ENCODE measurements at places on chromosomes 2 and 18. TPM values are rescaled to one million over a fixed set of nuclear protein-coding genes. Genes with fewer than 3 reads are reported as not detected.
A peak's percentile ranks its signal among the peaks of the same experiment; 100 is the strongest.

DNA sequence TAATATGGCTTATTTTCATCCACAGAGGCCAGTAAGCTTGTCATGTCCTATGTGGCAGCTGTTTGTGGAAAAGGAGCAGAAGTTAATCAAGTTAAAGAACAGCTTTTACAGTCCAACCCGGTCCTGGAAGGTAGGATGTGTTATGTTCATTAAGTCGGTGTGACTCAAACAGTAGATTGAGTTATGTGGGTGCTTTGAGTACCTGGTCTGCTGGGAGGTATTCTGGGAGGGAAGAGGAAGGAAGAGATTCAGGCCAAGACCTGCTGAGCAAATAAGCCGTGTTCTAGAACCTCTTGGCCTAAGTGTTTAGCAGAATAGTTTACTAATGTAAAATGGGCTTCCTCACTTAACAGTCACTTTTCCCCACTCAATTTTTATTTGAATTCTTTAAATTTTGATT is 96.2 kb downstream of the MYO1B start:
- H3K27ac ChIP-seq, result no peak overlapping the region
- H3K27me3 ChIP-seq, result no peaks in the 10 kb centered on the region
- peaks cover 25% of the 10 kb centered on the region for H3K4me1 ChIP-seq
- no peak overlapping the region for H3K4me3 ChIP-seq
- H3K36me3 ChIP-seq, result peaks cover 24% of the 10 kb centered on the region

DNA sequence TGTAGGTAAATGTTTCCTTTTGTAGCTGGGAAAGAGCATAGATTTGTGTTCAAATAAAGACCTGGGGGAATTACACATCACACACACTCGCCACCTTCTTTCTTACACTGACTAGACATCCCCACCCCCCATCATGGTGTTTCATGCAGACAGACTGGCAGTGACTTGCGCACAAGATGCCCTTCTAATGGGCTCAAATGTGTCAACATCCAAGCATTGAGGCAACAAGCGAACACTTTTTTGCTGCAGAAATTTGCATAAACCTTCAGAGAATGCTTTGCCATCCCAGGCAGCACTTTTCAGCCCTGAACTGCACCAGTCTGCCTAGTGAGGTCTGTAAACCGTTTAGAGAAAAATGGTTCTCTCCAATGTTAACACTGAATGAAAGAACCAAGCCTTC is 4.5 kb downstream of the HOXD8 start:
- no peaks in the 10 kb centered on the region for H3K4me1 ChIP-seq
- no peak overlapping the region for H3K4me3 ChIP-seq
- H3K27me3 ChIP-seq, result peaks cover 93% of the 10 kb centered on the region
- H3K36me3 ChIP-seq, result no peaks in the 10 kb centered on the region
- H3K27ac ChIP-seq, result no peak overlapping the region

DNA sequence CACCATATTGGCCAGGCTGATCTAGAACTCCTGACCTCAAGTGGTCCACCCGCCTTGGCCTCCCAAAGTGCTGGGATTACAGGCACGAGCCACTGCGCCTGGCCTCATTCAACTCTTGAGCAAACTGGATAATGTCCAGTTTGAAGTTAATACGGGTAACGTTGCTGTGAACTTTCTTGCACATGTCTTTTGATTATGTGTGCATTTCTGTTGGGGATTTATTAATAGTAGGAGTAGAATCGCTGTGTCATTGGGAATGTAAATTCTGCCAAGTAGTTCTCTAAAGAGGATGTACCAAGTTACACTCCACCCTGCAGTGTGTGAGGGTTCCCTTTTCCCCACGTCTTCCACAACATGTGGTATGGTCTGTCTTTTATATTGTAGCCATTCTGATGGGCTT is 6.2 kb downstream of the IMPA2 start:
- no peaks in the 10 kb centered on the region for H3K27me3 ChIP-seq
- no peaks in the 10 kb centered on the region for H3K36me3 ChIP-seq
- peaks cover 3% of the 10 kb centered on the region for H3K4me1 ChIP-seq
- H3K27ac ChIP-seq, result no peak overlapping the region
- peak; percentile 48 for DNase-seq

GRCh38 chr18:63972002-63972376 is 2.1 kb downstream of the SERPINB8 start:
- peaks cover 12% of the 10 kb centered on the region for H3K4me1 ChIP-seq
- H3K27ac ChIP-seq, result no peak overlapping the region
- DNase-seq, result no peak
- no peaks in the 10 kb centered on the region for H3K27me3 ChIP-seq

Gene KIF5C
- 0.28 TPM for total RNA-seq

DNA sequence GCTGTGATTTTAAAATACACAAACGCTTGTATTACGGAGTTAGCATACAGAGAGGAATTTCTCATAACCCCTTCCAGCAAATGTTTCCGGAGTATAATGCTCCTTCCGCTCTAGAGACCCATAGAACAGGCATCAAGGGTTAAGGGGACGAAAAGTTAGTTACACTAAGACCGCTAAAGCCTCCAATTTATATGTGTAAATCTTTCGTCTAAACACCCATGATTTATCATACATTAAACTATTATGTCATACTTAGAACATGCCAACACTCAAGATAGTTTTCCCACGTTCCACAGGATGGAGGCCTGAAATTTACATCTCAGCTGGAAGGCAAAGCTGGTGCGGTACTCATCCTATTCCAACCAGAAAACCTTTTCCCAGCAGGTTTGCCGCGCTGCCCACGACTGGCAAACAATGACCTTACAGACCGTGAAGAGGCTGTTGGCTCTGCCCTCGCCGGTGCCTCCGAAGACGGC is 650 bp downstream of the ORMDL1 start:
- H3K4me1 ChIP-seq, result peaks cover 4% of the 10 kb centered on the region
- no peaks in the 10 kb centered on the region for H3K27me3 ChIP-seq
- H3K4me3 ChIP-seq, result peak overlapping the region; percentile 80
- peaks cover 9% of the 10 kb centered on the region for H3K36me3 ChIP-seq

DNA sequence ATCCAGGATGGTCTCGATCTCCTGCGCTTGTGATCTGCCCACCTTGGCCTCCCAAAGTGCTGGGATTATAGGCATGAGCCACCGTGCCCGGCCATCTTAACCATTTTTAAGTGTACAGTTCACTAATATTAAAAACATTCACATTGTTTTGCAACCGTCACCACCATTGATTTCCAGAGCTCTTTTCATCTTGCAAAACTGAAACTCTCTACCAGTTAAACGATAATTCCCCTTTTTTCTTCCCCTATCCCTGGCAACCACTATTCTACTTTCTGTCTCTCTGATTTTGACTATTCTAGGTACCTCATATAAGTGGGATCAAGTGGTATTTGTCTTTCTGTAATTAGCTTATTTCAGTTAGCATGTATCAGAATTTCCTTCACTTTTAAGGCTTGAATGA is 16.8 kb upstream of the NEUROD1 start:
- peaks cover 2% of the 10 kb centered on the region for H3K27me3 ChIP-seq
- H3K4me3 ChIP-seq, result no peak overlapping the region
- no peak overlapping the region for H3K27ac ChIP-seq
- no peaks in the 10 kb centered on the region for H3K4me1 ChIP-seq
- no peaks in the 10 kb centered on the region for H3K36me3 ChIP-seq

DNA sequence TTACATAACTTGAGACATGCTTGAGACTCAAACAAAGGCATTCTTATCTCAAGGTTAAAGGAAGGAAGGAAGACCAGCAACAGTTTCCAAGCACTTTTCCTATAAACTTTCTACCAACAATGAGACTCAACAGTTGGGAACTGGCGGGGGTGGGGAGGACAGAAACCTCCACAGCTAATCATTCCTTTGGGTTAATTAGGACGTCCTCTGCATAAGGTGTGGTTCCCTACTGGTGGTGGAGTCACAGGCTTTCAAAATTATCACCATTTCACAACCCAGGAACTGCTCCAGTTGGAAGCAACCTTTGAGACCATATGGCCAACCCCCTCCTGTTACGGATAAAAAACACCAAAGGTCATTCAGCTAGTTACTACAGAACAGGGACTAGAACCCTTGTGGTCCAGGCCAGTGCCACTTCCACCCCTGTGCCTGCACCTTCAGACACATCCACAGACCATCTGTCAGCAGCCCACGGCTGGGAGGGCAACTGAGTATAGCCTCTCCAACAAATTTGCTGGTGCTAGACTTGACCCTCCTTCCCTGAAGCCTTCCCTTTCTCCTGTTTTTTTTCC is 30.1 kb upstream of the ATL2 start:
- H3K27me3 ChIP-seq, result peaks cover 16% of the 10 kb centered on the region
- no peak overlapping the region for H3K27ac ChIP-seq
- no peaks in the 10 kb centered on the region for H3K4me1 ChIP-seq
- H3K4me3 ChIP-seq, result no peak overlapping the region
- DNase-seq, result no peak

DNA sequence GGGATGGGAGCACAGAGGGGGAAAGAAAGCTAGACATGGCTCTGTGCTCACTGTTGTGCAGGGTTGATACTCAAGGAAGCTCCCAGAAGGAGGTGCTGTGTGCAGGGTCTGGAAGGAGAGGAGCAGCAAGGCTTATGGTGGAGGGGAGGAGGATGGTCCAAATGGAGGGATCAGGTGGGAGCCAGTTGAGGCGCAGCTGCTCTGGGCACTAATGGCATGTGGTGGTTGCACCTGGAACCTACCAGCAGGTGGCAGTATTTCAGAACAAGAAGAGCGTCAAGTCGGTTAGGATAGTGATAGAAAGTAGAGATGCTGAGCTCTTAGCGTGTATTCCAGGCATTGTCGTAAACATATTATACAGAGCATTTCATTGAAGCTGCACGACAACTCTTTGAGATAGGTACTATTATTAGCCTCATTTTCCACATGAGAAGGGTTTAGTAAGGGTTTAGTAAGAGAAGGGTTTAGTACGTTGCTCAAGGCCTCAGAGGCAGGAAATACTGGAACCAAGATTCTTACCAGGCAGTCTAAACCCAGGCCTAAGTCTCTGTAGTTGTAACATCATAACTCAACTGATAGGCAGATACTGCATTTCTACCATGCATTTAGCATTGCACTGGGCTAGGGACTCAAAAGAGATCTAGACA is 223.7 kb downstream of the CYP26B1 start:
- no peaks in the 10 kb centered on the region for H3K36me3 ChIP-seq
- H3K4me1 ChIP-seq, result no peaks in the 10 kb centered on the region
- no peak overlapping the region for H3K4me3 ChIP-seq
- peaks cover 12% of the 10 kb centered on the region for H3K27me3 ChIP-seq
- DNase-seq, result peak; percentile 65

- H3K4me3 ChIP-seq, result no peak overlapping the region
- no peaks in the 10 kb centered on the region for H3K27me3 ChIP-seq
- DNase-seq, result no peak
- H3K4me1 ChIP-seq, result peaks cover 16% of the 10 kb centered on the region
Observed at GRCh38 chr2:20210462-20210861, 14.5 kb downstream of the SDC1 start.

DNA sequence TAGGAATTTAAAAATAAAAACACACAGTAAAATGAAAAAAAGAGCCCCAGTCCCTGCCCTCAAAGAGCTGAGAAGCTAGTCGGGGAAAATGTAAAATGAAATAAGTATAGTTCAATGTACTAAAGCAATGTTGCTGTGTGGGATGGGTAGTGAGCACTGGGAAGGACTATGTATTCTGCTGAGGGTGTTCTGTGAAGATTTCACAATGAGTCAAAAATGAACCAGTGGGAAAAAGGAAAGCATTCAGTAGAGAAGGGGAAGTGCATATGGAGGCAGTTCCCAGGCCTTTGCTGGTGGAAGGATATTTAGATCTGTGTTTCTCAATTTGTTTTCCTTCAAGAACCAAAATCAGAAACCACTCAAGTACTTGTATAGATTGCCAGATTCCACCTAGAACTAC is 1094.7 kb upstream of the KLHL29 start:
- no peaks in the 10 kb centered on the region for H3K4me1 ChIP-seq
- H3K27me3 ChIP-seq, result no peaks in the 10 kb centered on the region
- no peak overlapping the region for H3K27ac ChIP-seq
- H3K4me3 ChIP-seq, result no peak overlapping the region

Gene FLACC1
- total RNA-seq, result 0.56 TPM

GRCh38 chr2:893311-893710 is 57.3 kb upstream of the SNTG2 start:
- no peak for DNase-seq
- H3K27me3 ChIP-seq, result no peaks in the 10 kb centered on the region
- no peak overlapping the region for H3K27ac ChIP-seq
- H3K4me3 ChIP-seq, result no peak overlapping the region
- H3K36me3 ChIP-seq, result no peaks in the 10 kb centered on the region

DNA sequence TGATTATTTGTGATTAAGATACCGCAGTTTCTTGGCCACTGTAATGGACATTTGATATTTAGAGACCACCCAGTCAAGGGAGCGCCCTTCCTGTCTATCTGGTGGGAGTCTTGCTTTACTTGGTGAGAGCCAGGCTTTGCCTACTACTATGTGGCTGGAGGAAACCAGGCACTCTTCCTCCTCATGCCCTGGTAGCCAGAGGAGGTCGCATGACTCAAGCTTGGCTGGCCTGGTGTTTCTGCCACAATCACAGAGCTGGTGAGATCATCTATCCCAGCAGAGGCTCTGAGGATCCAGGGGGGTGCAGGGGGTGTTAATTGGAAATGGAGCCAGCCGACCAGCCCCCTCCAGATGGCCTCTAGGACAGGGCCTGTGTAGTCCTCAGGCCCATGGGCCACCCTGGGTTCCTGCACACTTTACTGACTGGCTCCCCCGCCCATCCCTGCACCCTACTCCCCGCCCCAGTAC is 46.8 kb upstream of the BIN1 start:
- peak; percentile 89 for DNase-seq
- peaks cover 19% of the 10 kb centered on the region for H3K4me1 ChIP-seq
- H3K4me3 ChIP-seq, result no peak overlapping the region
- H3K36me3 ChIP-seq, result no peaks in the 10 kb centered on the region
- H3K27me3 ChIP-seq, result no peaks in the 10 kb centered on the region
- H3K27ac ChIP-seq, result peak overlapping the region; percentile 11

Gene ADAM23
- 3.9 TPM for total RNA-seq

- H3K27me3 ChIP-seq, result no peaks in the 10 kb centered on the region
- no peak overlapping the region for H3K27ac ChIP-seq
- no peaks in the 10 kb centered on the region for H3K4me1 ChIP-seq
- H3K36me3 ChIP-seq, result no peaks in the 10 kb centered on the region
Observed at GRCh38 chr2:157433394-157433793, 10.5 kb downstream of the CYTIP start.

DNA sequence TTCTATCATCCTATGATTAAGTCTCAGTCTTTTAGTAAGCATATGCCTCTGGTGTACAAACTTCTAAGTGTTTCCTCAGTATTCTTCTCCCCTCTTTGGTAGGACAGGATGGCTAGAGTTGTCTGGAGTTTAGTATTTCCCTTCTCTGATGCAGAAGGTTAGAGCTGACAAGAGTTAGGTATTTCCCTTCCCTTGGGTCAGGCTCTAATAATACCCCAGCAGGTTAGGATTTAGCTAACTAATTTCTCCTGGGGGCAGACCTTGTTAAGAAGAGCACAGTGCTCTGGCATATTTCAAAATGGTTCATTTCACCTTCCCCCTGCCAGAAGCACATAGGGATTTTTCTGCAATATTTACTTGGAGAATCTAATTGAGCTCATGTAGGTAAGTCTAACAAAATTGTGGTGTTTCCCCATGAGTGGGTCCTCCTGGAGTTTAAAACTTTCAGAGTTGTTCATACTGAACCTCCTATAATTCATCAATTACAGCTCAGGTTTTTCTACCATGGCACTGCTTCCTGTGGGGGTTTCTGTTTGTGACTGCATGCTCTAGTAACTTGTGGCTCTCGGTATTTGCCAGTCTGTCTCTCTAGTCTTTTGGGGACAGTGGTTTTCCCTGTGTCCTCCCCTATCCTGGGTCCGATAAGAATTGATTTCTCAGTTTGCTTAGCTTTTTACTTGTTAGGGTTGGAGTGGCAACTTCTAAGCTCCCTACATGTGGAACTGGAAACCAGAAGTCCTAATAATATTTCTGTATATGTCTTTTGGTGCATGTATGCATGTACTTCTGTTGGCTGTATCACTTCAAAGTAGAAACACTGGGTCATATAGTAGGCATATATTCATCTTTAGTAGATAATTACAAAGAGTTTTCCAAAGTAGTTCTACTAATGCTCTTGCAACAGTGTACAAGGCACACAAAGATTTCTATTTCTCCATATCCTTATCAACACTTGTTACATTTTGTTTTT is 77.7 kb downstream of the GDF7 start:
- no peaks in the 10 kb centered on the region for H3K27me3 ChIP-seq
- H3K4me1 ChIP-seq, result 0 out of 2 replicates have a peak, but pooled peaks cover 1% of the 10 kb centered on the region
- H3K27ac ChIP-seq, result no peak overlapping the region
- H3K4me3 ChIP-seq, result no peak overlapping the region

Gene ONECUT2
- total RNA-seq, result under 0.01 TPM

Measured in IMR-90 (cell line).